T1000 (cell line): ENCODE measurements at places on chromosomes 3 and 15.

DNA sequence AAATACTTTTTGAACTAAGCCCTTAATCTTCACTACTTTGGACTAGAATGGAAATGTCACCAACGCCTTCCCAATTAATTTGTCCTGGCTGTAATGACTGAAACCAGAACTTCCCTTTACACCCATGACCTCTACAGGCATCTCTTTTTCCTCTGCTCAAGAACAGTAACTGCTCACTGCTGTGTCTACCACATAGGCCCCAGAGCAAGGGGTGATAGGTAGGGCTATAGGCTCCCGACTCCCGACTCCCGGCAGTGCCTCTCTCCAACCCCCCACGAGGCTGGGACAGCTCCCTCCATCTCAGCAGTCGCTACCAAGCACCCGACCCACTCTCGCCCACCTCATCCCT lies 384 bp upstream of the LEKR1 start:
- DNase-seq = no peak

DNA sequence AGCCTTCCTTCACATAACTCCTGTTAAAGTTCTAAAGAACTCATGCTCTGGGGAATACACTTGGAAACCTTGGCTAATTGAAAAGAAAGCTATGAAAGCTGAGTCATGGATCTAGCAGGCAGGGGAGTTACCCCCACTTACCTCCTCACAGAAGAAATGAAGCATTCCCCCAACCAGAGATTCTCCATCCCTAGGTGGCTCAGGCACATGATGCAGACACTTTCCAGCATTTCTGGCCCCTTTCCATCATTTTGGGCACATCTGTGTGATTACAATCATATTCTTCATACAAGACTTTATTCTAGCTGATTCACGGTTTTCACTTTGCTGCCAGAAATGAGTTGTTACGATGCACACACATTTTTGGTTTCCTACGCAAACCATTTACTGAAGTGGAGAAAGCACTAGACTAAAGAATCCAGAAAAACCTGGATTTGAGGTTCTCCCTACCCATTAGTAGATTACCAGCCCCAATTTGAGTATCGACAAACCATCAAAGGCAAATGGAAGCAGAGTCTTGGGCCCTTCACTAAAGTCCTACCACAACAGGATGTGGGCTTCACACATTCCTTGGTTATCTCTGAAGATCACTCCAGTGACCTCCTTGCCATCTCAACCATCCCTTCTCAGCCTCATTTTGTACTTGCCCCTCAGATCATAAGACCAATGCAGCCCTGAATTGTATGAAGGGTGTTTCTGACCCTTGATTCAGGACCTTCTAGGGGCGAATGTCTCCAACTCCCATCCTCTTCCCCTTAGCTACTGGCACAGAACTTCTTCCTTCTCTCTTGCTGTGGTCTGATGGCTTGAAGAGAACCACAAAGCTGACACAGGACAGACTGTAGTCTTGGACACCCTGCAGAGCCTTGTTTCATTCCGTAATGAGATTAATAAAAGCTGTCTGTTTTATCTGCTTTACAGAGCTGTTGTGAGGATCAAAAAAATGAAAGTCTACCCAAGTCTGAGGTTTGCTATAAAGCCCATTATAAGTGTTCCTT lies 42.5 kb upstream of the SNRK start:
- DNase-seq = no peak

DNA sequence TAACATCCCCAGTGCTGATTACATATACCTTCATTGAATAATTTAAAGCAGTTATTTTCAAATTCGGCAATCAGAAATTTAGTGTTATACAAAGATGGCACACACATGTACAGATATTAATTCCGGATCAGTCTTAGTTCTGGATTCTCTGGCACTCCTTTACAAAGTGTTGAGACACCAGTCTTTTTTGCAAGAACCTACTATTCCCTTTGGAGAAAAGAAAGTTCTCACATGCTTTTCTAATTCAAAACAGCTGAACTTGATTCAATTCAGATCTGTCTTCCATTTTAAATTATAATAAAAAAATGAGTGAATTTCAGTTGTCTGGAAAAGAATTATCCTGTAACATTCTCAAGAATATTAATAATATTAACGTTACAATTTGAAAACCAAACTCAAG lies 20.4 kb downstream of the CCDC191 start:
- DNase-seq = no peak

- no peak for DNase-seq
Observed at GRCh38 chr3:187000711-187001151, 70.4 kb downstream of the ST6GAL1 start.

GRCh38 chr15:72859017-72859756 lies 75.6 kb upstream of the ADPGK start:
- no peak for DNase-seq

DNA sequence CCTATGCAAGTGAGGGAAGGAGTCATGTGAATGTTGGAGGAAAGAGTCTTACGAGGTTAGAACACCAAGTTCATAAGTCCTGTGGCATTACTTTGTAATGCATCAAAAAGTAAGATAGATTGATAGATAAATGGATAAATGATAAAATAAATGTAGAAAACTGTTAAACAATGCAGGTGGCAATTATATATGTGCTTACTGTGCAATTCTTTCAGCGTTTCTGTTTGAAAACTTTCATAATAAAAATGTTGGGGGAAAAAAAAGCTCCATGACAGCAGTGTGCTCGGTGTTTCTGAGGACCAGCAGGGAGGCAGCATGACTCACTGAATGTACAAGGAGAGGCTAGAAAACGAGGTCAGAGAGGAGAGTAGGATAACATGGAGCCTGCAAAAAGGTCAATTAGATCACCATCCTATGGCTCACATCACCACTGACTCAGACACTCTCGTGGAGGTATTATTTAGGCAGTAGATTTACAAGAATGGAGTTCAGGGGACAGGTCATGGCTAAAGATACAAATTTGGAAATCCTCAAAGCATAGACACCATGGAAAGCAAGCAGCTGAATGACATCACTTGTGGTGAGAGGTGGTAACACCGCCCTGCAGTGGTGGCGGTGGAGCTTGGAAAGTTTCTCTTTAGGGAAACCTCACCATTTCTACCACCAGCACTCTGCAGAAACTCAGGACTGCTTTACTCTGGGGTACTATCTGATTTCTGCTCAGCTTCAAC lies 219.8 kb downstream of the CTNNB1 start:
- peak; percentile 59 for DNase-seq

GRCh38 chr3:150292891-150293290 lies 115.2 kb upstream of the TSC22D2 start:
- no peak for DNase-seq

- DNase-seq = no peak
Observed at GRCh38 chr15:77548589-77549557, 83.8 kb downstream of the LINGO1 start.

DNA sequence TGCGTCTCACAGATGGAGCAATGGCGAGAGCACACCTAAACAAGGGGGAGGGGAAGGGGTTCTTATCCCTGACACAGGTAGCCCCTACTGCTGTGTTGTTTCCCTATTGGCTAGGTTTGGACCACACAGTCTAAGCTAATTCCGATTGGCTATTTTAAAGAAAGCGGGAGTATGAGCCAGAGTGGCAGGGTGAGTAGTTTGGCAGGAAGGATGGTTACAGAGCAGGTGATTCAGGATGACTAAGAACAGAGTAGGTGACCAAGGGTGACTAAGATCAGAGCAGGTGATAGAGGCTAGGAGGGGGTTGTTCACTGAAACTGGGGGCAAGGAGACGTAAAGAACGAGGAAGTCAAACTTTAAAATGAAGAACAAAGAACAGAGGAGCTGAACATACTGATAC lies 511.8 kb downstream of the EDEM1 start:
- no peak for DNase-seq

DNA sequence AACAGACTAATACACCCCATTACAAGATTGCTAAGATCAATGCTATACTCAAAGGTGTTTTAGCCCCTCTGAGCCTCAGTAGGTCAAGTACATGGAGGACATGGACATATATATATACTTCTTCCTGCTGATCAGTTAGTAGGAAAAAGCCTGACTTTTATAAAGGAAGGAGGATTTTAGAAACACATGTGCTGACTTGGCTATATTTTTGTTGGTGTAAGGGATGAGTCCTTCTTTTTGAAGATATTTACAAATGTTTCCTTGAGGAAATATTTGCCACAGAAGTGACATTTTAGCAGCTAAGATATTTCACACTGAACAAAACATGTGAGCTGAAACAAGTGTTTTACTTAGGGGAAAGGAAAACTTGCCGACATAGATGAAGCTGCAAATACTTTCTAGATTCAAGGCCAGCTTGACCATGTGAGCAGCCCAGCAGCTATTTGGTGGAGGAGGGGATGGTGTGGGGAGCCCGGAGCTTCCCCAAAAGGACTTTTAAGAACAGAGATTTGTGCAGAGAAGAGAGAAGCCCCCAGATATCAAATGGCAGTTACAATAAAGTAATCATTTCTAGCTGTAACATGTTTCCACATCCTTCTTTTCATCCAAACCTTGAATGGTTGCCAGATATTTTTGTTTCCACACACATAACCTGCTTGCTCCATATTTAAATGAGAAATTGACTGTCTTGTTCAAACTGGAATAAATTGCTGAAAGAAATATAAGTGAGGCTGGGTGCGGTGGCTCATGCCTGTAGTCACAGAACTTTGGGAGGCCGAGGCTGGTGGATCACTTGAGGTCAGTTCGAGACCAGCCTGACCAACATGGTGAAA lies 111.7 kb upstream of the NR2F2 start:
- DNase-seq = no peak

DNA sequence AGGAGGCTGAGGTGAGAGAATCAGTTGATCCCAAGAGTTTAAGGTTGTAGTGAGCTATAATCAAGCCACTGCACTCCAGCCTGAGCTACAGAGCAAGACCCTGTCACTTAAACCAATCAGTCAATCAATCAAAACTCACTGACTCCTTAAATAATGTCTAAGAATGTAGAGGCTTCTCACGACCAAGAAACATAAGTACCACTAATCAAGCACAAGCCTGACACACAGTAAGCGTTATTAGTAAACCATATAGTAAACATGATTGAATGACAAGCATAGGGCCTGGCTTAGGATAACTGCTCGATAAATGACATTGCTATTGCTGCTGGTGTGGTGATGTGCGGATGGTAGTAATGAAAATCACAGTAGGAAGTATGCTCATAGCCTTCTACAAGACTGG lies 29.4 kb downstream of the C3orf85 start:
- DNase-seq = no peak

GRCh38 chr3:195070336-195070735 lies 200.6 kb downstream of the XXYLT1 start:
- no peak for DNase-seq

GRCh38 chr15:26098801-26099200 lies 235.7 kb upstream of the ATP10A start:
- no peak for DNase-seq

DNA sequence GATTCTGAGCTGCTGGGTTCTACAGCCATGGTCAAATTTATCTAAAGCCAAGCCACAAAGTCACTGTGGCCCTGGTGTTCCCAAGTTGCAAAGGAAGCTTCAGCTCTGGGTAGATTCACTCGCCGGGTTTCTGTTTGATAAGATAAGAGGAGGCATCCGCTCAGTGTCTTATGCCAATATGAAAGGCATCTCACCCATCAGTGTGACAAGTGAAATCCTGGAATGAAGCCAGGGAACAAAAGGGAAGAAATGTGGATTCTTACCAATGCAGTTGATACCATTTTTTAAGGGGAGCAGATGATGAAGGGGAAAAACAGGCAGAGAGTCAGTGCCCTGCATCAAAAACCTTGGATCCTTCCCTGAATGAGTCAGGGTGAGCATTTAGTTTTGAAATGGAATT lies 2.8 kb upstream of the CPNE4 start:
- no peak for DNase-seq

- no peak for DNase-seq
Observed at GRCh38 chr15:25883463-25884259, 20.5 kb upstream of the ATP10A start.

GRCh38 chr3:138936741-138937689 lies 9.9 kb downstream of the FOXL2 start:
- no peak for DNase-seq

DNA sequence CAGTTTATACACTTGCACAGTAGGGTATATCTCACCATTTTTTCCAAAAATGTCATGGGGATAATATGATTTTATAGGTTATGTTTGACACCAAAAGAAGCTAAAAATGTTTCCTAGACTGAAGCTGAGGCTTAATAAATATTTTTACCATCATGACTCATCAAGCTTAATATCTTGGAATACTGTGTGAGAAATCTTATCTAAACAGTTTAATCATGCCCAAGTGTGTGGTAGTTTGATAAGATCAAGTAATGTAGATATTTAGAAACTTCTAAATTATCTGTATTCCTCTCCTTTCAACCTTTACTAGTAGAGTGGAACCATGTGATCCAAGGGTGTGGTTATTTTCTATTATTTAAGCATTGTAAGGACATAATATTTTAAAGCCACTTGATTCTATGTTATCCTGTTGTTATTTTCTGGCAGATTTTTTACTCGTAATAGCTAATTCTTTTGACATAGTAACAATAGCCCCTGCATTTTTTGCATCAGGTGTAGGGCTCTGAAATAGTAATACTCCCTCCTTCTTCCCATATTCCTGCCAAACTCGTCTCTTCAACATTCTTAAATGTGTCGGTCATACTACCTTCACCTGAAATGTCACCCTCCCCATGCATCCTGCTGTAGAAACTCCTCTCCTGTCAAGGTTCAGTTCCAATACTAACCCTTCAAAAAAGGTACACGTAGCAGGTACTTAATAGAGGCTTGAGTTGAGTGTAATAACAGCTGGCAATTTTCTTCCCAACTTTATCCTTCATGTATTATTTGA lies 729.6 kb downstream of the NLGN1 start:
- DNase-seq = no peak

- DNase-seq = no peak
Observed at GRCh38 chr3:49461443-49462171, 8.5 kb upstream of the DAG1 start.

- no peak for DNase-seq
Observed at GRCh38 chr3:31671976-31672375, 139.3 kb downstream of the STT3B start.

DNA sequence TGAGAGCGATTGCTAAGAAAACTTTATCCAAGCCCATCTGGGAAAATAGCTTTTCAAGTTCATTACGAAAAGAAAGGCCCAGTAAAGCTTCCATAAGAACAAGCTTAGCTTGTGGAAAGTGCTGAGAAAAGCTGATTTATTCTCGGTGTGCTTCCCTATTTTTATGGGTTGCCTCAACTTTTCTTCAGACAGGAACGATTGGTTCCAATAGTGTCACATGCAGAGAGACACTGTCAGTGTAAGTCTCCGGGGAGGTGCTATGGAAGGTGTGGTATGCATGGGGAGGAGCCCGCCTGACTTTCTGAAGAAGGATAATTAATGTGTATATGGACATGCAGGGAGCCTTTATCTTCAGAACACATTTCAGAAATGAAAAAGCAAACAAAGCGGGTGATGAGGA lies 177.2 kb downstream of the SSR3 start:
- DNase-seq = no peak

DNA sequence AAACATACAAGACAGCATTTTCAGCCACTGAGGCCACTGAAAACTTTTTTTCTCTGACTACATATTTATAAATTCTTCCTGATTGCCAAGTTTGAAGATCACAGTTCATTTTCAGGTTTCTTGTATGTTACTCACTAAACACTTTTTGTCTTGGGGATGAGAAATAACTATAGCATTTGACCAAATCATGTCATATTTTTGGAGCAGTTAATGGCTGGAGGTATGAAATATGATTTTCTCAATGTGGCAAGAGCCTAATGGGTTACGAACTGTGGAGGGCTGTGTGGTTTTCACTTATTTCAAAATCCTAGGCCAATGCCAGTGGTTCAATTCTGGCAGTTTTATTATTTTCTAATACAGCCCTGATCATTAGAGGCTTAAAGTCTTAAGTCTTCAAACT lies 64.4 kb downstream of the USP13 start:
- DNase-seq = no peak
